T-cell (primary cell): ENCODE measurements at places on chromosomes 13 and 19. TPM values are rescaled to one million over a fixed set of nuclear protein-coding genes. Genes with fewer than 3 reads are reported as not detected.

ISOC2 gene
- 16.9 TPM for total RNA-seq

DNA sequence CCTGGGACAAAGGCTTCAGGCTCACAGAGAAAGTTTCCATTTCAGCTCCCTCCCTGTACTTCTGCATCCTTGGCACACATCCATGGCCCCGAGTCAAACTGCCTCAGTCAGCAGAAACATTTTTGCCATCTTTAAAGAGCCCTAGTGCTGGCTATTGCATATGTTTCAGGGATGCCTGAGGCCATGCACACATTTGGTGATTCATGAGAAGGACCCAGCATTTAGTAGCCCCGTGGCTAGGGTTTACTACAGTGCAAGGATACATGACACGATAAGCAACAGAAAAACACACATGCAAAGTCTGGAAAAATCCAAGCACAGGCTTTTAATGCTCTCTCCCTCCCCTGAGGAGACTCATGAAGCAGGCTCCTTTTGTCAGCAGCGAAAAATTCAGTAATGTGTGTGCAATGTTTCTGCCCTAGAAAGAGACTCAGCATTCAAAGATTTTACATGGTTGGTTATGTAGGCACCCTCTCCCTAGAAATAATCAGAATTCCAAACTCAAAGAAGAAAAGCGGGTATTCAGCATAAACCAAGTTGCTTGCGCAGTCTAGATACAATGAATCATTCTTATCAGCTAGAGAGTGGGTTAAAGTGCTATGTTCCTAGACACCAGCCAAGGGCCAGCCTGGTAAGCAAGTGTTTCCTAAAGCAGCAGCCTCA, 17.6 kb downstream of the ACOD1 start:
- no peaks in the 10 kb centered on the region for H3K36me3 ChIP-seq
- no peak overlapping the region for H3K4me3 ChIP-seq
- no peak for DNase-seq
- H3K4me1 ChIP-seq = no peaks in the 10 kb centered on the region
- H3K27me3 ChIP-seq = peaks cover 23% of the 10 kb centered on the region
- H3K27ac ChIP-seq = no peak overlapping the region

- DNase-seq = no peak
- peaks cover 4% of the 10 kb centered on the region for H3K4me1 ChIP-seq
- no peak overlapping the region for H3K4me3 ChIP-seq
These were observed 12.3 kb downstream of the COL4A2 start for GRCh38 chr13:110319397-110319773.

PTGIR gene
- total RNA-seq = 3.5 TPM

DNA sequence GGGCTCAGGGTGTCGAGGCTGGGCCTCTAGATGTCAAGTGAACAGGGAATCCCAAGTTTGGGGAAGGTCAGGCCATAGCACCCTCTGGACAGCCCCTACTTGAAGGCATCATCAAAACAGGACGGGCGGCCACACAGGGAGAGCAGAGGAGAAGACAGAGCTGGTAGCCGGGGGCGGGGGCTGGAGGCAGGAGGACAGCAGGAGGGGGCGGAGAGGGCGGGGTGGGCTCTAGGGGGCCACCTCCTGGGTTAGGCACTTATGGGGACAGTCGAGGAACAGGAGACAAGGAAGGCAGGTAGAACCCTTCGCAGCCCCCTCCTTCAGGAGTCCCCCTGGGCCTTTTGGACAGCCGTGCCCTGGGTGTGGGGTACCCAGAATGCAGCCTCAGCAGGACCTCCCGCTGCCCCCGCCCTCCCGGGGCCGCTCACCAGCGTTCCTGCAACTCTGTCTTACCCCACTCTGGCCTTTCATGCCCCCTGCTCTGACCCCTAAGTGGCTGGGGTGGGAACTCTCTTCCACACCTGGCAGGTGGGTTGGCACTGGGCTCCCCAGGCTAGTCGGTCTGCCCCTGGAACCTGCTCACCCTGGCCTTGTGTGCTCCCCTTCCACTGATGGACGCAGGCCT, 5.8 kb downstream of the SSBP4 start:
- peaks cover 30% of the 10 kb centered on the region for H3K4me1 ChIP-seq
- no peak for DNase-seq
- H3K27ac ChIP-seq = no peak overlapping the region
- no peaks in the 10 kb centered on the region for H3K27me3 ChIP-seq

GRCh38 chr19:17766543-17767131, 15.4 kb downstream of the FCHO1 start:
- DNase-seq = peak; percentile 35
- H3K4me1 ChIP-seq = peaks cover 3% of the 10 kb centered on the region
- H3K27ac ChIP-seq = no peak overlapping the region
- no peaks in the 10 kb centered on the region for H3K27me3 ChIP-seq

DNA sequence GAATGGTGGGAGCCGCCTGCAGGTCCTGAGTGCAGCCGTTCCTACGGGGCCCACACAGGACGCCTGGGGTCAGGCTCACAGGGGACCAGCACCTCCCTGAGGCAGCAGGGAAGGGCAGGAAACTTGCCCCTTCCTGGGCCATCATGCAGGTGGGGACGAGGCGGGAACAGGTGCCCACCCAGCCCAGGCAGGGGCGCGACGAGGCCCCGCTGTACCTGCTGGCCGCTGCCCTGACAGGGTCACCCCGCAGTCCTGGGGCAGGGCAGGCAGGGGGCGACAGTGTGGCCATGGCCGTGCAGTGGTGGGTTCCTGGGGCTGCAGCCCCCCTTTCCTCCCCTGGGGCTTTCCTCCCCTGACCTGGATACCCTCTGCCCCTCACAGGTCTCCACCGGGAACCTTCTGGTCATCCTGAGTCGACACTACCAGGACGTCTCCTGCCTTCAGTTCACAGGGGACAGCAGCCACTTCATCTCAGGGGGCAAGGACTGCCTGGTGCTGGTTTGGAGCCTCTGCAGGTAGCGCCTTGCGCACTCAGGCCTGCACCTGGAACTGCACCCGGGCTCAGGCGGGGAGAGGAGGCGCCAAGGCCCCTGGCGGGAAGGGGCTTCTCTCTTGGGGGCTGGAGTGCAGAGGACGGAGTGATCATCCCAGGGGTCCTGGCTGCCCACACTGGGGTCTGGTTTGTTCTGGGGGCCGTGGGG, 5.4 kb downstream of the WDR18 start:
- H3K27ac ChIP-seq = no peak overlapping the region
- DNase-seq = no peak
- no peak overlapping the region for H3K4me3 ChIP-seq

PRR22 gene
- total RNA-seq = 5.7 TPM

DNA sequence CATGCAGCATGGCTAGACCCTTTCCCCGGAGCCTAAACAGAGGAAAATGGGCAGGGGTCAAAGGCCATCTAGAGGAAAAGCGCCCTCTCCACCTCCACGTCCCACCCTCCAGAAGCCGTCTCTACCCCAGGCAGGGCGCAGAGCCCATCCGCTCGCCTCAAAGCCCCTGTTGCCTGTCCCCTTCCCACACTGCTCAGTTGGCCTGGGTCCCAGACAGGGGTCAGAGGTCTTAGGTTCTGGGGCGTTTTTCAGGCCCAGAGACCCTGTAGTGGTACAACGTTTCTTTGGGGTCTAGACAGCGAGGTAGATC, 285 bp downstream of the TMEM143 start:
- H3K36me3 ChIP-seq = no peaks in the 10 kb centered on the region
- no peaks in the 10 kb centered on the region for H3K27me3 ChIP-seq
- no peak for DNase-seq
- H3K4me1 ChIP-seq = peaks cover 20% of the 10 kb centered on the region
- peak overlapping the region; percentile 71 for H3K4me3 ChIP-seq

IL11 gene
- total RNA-seq = 0.96 TPM

DNA sequence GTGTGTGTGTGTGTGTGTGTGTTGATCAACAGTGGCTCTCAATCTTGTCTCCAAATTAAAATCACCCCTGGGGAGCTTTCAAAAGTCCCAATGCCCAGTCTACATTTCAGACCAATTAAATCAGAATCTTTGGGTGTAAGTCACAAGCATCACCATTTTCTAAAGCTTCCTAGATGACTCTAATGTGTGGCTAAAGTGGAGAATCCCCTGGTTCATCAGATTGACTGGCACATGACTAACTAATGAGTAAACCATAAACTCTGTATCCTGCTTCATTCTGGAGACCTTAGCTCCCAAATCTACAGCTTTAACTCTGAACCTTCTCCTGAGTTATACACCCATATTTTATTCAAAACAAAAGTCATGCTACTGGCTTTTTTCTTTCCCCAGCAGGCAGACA, 131.3 kb downstream of the SUCLA2 start:
- H3K36me3 ChIP-seq = no peaks in the 10 kb centered on the region
- no peak overlapping the region for H3K4me3 ChIP-seq
- no peaks in the 10 kb centered on the region for H3K4me1 ChIP-seq

- no peaks in the 10 kb centered on the region for H3K36me3 ChIP-seq
- no peak overlapping the region for H3K27ac ChIP-seq
- H3K27me3 ChIP-seq = no peaks in the 10 kb centered on the region
- no peak for DNase-seq
- no peak overlapping the region for H3K4me3 ChIP-seq
- H3K4me1 ChIP-seq = peaks cover 6% of the 10 kb centered on the region
These were observed 227.5 kb upstream of the SERP2 start for GRCh38 chr13:44146138-44146537.

SAFB2 gene
- 229 TPM for total RNA-seq

DNA sequence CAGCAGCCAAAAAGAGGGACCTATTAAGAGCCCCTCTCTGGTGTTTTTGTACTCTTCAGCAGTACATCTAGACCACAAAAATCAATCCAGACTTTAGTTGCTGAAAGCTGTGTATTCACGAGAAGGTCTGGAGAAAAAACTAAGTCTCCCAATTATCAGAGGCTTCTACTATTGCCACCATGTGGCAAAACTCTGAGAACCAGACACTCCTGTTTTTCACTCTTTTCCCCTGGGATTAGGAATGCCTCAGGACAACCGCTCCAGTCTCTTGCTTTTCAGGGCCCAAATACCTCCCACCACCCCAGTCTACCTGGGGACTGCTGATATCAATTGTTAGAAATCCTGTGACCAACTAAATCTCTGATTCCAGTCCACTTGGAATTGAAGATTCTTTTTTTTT, 30.1 kb upstream of the OBI1 start:
- no peaks in the 10 kb centered on the region for H3K4me1 ChIP-seq
- no peaks in the 10 kb centered on the region for H3K36me3 ChIP-seq
- H3K4me3 ChIP-seq = no peak overlapping the region

- H3K27me3 ChIP-seq = no peaks in the 10 kb centered on the region
- no peaks in the 10 kb centered on the region for H3K4me1 ChIP-seq
- H3K27ac ChIP-seq = no peak overlapping the region
- H3K4me3 ChIP-seq = no peak overlapping the region
- no peaks in the 10 kb centered on the region for H3K36me3 ChIP-seq
These were observed 455.2 kb upstream of the ZNF507 start for GRCh38 chr19:31890230-31890629.

TMEM259 gene
- 321 TPM for total RNA-seq

DNA sequence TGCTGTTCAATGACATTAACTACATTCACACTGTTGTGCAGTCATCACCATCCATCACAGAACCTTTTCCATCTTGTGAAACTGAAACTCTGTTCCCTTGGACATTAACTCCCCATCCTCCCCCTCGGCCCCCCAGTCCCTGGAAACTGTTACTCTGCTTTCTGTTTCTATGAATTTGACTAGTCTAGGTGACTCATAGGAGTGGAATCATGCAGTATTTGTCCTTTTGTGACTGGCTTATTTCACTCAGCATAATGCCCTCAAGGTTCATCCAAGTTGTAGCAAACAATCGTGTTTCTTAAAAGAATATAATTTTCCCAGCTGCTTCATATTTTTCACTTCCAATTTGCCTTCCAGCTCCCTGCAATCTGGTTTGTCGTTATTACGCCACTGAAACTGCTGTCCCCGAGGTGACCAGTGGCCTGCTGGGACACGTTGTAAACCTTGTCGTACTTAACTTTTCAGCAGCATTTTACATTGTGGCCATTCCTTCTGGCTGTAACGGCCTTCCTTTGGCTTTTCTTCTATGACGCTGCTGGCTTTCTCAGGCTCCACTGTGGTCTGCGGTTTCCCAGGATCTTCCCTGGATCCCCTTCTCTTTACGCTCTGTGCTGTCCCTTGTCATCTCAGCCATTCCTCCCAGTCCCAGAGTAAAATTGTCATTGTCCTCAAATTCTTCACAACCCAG, 74.0 kb downstream of the DHRS12 start:
- no peak overlapping the region for H3K27ac ChIP-seq
- no peak overlapping the region for H3K4me3 ChIP-seq
- no peak for DNase-seq

- H3K27me3 ChIP-seq = no peaks in the 10 kb centered on the region
- no peak overlapping the region for H3K4me3 ChIP-seq
- peaks cover 9% of the 10 kb centered on the region for H3K4me1 ChIP-seq
- H3K36me3 ChIP-seq = no peaks in the 10 kb centered on the region
These were observed 34.4 kb downstream of the WDFY2 start for GRCh38 chr13:51618626-51619025.

TMEM59L gene
- 0.40 TPM for total RNA-seq

DNA sequence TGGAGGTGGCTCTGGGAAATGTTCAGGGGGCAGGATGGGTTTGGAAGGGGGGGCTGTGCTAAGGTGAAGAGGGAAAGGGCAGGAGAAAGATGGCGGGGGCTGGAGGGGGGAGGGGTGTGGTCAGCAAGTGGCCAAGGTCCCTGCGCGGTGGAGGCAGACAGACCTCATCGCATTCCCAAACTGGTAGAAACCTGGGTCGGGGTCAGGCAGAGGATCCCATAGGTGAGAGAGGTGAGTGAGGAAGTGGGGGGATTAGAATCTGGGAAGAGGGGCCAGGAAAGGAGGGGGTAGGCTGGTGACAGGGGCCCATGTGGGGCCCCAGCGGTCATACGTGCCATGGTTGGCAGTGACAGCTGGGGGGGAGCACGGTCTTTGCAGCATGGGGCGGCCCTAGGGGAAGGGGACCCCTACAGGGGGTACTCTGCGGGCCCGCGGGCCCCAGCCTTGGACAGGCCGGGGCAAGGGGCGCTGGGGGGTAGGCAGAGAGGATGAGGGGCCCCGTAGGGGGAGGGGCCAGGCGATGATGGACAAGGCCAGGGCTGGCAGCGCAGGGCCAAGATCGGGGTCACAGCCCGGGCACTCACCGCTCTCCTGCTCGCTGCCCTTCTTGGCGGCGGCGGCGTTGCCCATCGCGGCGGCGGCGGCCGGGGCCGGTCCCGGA, 514 bp downstream of the PRKACA start:
- no peak overlapping the region for H3K27ac ChIP-seq
- H3K4me1 ChIP-seq = peaks cover 56% of the 10 kb centered on the region
- peak overlapping the region; percentile 74 for H3K4me3 ChIP-seq
- DNase-seq = no peak

GRCh38 chr13:84137292-84137691, 255.0 kb upstream of the SLITRK1 start:
- no peaks in the 10 kb centered on the region for H3K36me3 ChIP-seq
- H3K4me1 ChIP-seq = peaks cover 11% of the 10 kb centered on the region
- DNase-seq = peak; percentile 59
- peak overlapping the region; percentile 80 for H3K27ac ChIP-seq
- H3K4me3 ChIP-seq = no peak overlapping the region

MADCAM1 gene
- 1.5 TPM for total RNA-seq

GRCh38 chr13:63542770-63543169, 2127.1 kb upstream of the PCDH20 start:
- no peak for DNase-seq
- H3K4me1 ChIP-seq = no peaks in the 10 kb centered on the region
- H3K36me3 ChIP-seq = no peaks in the 10 kb centered on the region
- H3K27me3 ChIP-seq = no peaks in the 10 kb centered on the region
- H3K27ac ChIP-seq = no peak overlapping the region

GRCh38 chr19:5839065-5840017, at the start of gene FUT6:
FUT6 (minus strand) TSS chr19:5839702; CDS start chr19:5832567, 7,135 bp downstream.
- no peak within 1 kb of the TSS for H3K4me3 ChIP-seq
- H3K4me1 ChIP-seq = no peaks in the 10 kb centered on the region
- H3K36me3 ChIP-seq = no peaks in the 10 kb centered on the region
- DNase-seq = no peak

KIR3DL2 gene
- 4.3 TPM for total RNA-seq

SLAIN1 gene
- total RNA-seq = 38.3 TPM
